ENCODE measurements at places on chromosomes 3 and 15.

- peak overlapping the region; percentile 48 for H3K27ac ChIP-seq
- no peaks in the 10 kb centered on the region for H3K4me1 ChIP-seq
- peak; percentile 22 for DNase-seq
- H3K4me3 ChIP-seq = no peak overlapping the region
Observed at GRCh38 chr3:72818092-72818773, 30.0 kb downstream of the SHQ1 start.

DNA sequence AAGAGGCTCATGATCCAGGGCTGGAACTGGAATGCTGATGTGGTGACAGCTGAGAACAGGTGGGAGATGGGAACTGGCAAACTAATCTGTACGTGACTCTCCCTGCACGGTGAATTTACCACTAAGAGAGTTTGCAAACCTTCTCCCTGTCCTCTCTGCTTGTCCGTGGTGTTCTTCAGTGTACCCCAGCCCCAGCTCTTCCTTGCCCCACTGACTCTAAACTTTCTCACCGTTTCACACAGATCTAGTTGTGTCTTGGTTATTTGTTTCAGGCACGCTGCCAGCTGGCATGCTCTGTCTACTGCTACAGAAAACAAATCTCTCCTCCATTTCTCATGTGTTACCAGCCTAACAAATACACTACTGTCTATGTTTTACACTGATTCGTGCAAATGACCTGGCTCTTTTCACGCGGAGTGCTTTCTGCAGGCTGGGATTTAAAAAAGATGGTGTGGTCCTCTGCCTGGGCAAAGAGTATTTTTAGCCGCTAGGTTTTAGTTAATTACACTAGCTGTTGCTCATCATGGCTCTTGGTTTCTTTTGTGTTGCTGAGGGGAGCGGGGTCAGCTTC, 192.7 kb upstream of the LRIG1 start:
- H3K36me3 ChIP-seq = no peaks in the 10 kb centered on the region
- peaks cover 4% of the 10 kb centered on the region for H3K27me3 ChIP-seq
- no peak for DNase-seq
- H3K27ac ChIP-seq = no peak overlapping the region
- no peaks in the 10 kb centered on the region for H3K4me1 ChIP-seq
- no peak overlapping the region for H3K4me3 ChIP-seq

- H3K27me3 ChIP-seq = peaks cover 49% of the 10 kb centered on the region
- no peak overlapping the region for H3K27ac ChIP-seq
- no peak for DNase-seq
- peaks cover 23% of the 10 kb centered on the region for H3K36me3 ChIP-seq
- H3K4me3 ChIP-seq = no peak overlapping the region
- peaks cover 12% of the 10 kb centered on the region for H3K4me1 ChIP-seq
Observed at GRCh38 chr15:66986951-66987350, 78.5 kb upstream of the SMAD3 start.

DNA sequence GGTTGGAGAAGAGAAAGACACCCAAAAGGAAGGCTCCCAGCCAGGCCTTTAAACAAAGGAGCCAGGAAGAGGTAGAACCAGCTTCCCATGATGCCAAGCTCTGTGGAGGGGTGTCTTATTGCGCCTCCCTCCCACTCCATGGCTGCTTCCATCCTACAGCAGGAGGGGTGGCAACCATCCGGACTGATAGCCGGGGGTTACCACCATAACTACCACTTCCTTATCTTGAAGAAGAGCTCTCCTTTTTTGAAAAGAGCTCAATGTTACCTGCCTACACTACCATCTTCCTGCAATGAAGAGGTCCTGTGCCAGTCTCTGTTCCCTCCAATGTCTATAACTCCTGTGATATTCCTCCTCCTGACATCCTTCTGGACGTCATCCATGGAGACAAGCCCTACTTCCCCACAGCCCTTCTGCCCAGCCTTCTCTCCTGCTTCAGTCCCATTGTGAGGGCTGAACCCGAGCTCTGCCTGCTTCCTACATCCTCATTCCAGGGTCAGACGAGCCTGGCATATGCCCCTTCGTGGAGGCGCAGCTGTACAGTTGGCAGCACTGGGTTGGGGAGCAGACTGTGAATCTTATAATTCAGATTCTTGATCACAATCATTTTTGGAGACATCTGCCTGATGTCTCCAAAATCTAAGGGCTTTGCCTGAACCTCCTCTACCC, 8.5 kb downstream of the CCDC9B start:
- peaks cover 7% of the 10 kb centered on the region for H3K27me3 ChIP-seq
- H3K36me3 ChIP-seq = peaks cover 15% of the 10 kb centered on the region
- no peak overlapping the region for H3K4me3 ChIP-seq
- H3K4me1 ChIP-seq = peaks cover 62% of the 10 kb centered on the region
- peak overlapping the region; percentile 69 for H3K27ac ChIP-seq
- no peak for DNase-seq

- H3K4me3 ChIP-seq = peak overlapping the region; percentile 5
- H3K4me1 ChIP-seq = peaks cover 71% of the 10 kb centered on the region
- no peaks in the 10 kb centered on the region for H3K27me3 ChIP-seq
- H3K36me3 ChIP-seq = peaks cover 67% of the 10 kb centered on the region
Observed at GRCh38 chr15:92930776-92931175, 30.7 kb downstream of the CHD2 start.

DNA sequence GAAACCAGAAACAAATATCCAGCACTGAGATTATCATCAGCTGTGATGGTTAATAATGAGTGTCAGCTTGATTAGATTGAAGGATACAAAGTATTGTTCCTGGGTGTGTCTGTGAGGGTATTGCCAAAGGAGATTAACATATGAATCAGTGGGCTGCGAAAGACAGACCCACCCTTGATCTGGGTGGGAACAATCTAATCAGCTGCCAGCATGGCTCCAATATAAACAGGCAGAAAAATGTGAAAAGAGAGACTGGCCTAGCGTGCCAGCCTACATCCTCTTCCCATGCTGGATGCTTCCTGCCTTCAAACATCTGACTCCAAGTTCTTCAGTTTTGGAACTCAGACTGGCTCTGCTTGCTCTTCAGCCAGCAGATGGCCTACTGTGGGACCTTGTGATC, 869.5 kb downstream of the SI start:
- no peak overlapping the region for H3K27ac ChIP-seq
- no peak overlapping the region for H3K4me3 ChIP-seq
- no peaks in the 10 kb centered on the region for H3K27me3 ChIP-seq
- H3K36me3 ChIP-seq = no peaks in the 10 kb centered on the region
- no peaks in the 10 kb centered on the region for H3K4me1 ChIP-seq

GRCh38 chr15:39629371-39629770, 48.5 kb downstream of the THBS1 start:
- no peak overlapping the region for H3K4me3 ChIP-seq
- H3K27me3 ChIP-seq = peaks cover 2% of the 10 kb centered on the region
- peak overlapping the region; percentile 39 for H3K27ac ChIP-seq

DNA sequence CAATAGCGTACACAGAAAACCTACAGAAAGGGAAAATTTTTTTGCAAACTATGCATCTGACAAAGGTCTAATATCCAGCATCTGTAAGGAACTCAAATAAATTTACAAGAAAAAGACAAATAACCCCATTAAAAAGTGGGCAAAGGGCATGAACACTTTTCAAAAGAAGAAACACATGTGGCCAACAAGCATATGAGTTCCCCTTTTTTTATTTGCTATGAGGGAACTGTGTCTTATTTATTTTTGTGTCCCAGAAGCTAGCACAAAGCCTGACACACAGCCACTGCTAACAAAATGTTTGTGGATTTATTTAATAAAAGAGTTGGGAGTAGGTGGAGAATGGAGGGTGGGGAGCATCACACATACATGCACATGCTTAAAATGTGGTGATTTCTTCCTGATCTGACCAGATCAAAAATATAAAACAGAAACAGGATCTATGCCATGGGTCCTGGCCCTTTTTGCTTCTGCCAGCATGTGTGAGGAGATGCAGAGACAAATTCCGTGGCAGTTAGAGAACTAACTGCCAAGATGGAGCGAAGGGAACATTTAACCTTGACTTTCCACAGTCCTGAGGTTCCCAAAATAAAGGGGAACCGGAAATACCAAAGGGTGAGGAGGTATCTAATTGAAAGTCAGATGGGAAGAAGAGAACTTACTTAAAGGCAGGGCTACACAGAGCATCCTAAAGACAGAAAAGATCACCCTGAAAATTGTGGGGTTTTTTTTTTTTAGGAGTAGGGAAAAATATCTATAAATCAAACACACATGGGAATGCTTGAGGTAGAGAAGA, at the start of gene TMEM202:
TSS of gene TMEM202 (plus strand) at position 510 of the 793 bp plus-strand sequence. CDS start at position 532, 22 bp downstream.
- no peak within 1 kb of the TSS for H3K27ac ChIP-seq
- H3K36me3 ChIP-seq = no peaks in the 10 kb centered on the region
- peaks cover 13% of the 10 kb centered on the region for H3K27me3 ChIP-seq
- DNase-seq = no peak

DNA sequence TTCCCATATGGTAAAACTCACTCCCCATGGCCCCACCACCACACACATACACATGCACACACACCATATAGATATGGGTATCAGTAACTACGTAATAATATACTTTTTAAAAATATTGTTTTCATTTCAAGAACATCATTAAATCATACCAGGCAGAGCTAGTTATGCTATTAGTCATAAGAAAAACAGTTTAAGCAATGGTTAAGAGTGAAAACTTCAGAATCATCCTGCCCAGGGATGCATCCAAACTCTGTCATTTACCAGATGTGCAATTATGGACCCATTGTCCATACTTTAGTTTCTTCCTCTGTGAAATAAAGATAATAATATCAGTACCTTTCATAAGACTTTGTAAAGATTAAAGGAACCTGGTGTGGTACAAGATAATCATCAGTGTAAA, 608.3 kb downstream of the RBMS3 start:
- H3K27ac ChIP-seq = peak overlapping the region; percentile 48
- H3K36me3 ChIP-seq = peaks cover 20% of the 10 kb centered on the region
- peaks cover 54% of the 10 kb centered on the region for H3K4me1 ChIP-seq
- peak; percentile 11 for DNase-seq
- H3K27me3 ChIP-seq = no peaks in the 10 kb centered on the region

DNA sequence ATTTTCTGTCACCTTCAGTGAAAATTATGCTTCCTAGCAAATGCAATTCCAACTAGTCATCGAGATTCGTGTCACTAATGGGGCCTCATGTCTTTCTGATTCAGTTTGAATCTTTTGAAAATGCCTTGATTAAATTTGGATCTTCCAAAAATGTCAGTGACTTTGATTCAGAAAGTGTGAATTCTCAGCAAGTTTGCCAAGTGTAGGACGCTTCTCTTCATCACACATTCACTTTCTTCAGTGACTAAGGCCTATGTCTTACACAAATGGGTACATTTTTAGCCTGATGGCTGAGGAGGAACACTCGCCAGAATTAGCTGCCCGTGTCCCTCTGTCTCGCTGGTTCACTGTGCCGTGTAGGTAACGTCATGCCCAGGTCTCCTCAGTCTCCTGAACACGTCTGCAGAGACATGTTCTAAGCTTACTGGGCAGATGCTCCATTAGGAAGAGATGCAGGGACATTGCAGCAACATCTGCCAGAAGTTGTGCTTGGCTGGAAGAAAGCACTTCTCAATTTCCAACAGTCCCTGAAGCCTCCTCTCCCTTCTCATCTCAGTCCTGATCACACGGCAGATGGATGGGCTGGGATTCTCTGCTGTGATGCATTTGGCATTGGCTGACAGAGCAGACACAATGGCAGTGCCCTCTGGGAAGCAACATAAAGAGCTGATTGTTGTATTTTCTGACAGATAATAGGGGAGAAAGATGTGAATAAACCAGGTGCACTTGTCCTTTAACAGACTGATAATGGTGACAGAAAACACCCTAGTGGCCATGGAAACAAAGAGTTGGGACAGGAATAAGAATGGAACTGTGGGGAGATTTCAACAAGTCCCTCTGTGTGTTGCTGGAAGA, 29.1 kb upstream of the LYZL4 start:
- H3K27me3 ChIP-seq = peaks cover 36% of the 10 kb centered on the region
- no peak overlapping the region for H3K4me3 ChIP-seq
- no peak overlapping the region for H3K27ac ChIP-seq
- no peaks in the 10 kb centered on the region for H3K4me1 ChIP-seq
- DNase-seq = no peak

DNA sequence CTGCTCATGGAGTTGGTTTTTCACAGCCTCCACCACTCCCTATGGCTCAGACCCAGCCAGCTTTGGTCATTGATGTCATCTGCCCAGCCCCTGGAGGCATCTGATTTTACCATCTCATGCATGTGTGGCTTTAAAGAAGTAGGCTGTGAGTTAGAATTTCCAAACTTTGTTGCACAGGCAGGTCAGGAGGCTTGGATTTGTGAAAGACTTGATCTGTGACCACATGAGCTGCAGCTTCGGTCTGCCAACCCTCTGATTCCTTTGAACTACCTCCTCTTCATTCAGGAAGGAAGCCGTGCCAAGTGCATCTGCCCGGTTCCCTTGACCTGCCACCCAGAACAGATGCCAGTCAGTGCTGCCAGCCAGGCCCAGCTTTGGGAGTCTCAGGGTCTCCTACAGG, 9.2 kb downstream of the CTXND1 start:
- no peaks in the 10 kb centered on the region for H3K4me1 ChIP-seq
- DNase-seq = no peak
- H3K27ac ChIP-seq = no peak overlapping the region
- no peaks in the 10 kb centered on the region for H3K36me3 ChIP-seq

All from HFFc6 (cell line).